Effector memory CD4-positive, alpha-beta T cell (primary cell): ENCODE measurements at places on chromosomes 1 and 21.

GRCh38 chr1:26583646-26584485 lies 54.3 kb downstream of the RPS6KA1 start:
- no peak for DNase-seq

GRCh38 chr1:119409731-119410130 lies 5.2 kb upstream of the HSD3B2 start:
- no peak for DNase-seq

DNA sequence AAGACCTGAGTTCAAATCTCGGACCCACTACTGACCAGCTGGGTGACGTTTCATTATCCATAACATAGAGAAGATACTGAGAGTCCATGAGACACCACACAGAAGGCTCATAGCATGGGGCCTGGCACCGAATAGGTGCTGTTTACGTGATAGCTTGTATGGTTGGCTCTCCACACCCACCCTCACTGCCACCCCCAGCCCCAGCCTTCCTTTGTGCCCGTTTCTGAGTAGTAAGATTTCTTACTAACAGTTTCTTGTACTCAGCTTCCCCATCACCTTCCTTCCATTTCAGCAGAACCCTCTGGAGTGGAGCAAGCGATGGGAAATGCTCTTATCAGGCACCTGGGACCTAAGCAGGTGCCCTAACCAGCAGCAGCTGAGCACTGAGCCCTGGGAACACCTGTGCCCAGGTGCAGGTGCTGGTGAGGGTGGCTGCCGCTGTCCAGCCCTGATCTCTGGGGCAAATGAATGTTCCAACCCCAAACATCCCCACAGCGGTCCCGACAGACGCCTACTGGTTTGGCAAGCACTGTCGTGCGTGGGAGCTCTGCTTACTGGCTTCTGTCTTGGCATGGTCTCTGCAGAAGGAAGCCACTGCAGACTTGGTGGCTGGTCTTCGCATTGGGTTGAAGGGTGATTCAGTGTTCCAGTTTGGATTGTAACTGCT lies 225.4 kb downstream of the CAMTA1 start:
- DNase-seq, result no peak

DNA sequence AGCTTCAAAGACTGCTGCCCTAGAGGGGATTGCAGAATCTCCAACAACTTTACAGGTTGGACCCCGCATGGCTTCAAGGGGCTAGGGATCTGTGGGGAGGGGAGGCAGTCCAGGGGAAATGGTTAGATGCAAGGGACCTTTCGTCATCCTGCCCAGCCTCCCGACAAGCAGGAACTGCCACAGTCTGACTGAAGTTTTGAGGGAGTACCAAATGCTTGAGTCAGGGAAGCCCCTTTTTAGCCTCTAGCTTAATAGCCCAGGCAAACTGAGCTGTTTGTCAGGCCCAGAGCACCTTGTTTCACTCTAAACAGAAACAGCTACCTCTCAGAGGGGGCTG lies 1.1 kb downstream of the TOR3A start:
- no peak for DNase-seq

DNA sequence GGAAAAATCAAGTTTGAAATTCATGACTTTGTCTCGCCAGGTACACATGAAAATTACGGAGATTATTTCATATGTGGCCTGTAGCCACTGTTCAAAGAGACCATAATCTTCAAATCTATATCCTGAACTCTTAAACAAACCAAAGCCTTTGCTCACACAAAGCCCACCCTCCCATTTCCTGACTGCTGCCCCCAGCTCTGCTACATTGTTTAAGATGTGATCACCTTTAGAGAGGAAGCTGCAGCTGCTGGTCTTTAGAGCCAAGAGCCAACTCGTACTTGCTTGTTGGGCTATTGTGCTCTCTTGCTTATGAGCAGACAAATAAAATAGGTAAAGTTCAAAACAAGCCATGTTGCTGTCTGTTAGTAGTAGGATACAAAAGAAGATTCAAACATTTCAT lies 71.9 kb downstream of the DTL start:
- no peak for DNase-seq

DNA sequence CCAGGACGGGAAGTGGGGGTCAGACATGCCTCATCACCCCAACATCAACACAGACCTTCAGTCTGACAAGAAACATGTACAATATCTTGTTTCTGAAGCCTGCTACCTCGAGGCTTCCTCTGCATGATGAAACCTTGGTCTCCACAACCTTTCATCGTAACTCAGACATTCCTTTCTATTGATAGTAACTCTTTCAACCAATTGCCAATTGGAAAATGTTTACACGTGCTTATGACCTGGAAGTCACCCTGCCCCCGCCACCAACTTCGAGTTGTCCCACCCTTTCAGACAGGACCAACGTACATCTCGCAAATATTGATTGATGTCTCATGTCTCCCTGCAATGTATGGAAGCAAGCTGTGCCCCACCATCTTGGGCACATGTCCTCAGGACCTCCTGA lies 159.5 kb downstream of the ETS2 start:
- DNase-seq, result no peak

- DNase-seq, result no peak
These were observed 23.0 kb upstream of the PIGC start for GRCh38 chr1:172466795-172467407.

DNA sequence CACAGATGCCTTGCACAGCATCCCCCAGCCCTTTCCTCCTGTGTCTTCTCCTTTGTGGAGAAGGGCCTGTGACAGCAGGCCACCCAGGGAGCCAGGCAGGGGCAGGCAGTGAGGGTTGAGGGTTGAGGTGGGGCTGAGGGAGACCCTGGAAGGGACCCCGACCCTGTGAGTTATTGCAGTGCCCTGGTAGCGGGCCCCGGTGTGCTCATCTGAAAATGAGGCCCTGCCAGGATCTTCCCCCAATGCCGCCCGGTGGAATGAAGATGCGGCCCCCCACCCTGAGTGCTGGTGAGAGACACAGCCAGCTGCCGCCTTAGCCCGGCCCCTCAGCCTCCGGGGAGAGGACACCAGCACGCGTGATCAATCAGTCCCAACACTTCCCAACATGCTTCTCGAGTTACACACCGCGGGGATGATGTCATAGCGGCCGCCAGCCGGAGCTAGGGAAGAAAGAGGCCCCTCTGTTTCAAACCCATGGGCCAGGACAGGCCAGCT lies 36.2 kb upstream of the ACTRT2 start:
- no peak for DNase-seq

DNA sequence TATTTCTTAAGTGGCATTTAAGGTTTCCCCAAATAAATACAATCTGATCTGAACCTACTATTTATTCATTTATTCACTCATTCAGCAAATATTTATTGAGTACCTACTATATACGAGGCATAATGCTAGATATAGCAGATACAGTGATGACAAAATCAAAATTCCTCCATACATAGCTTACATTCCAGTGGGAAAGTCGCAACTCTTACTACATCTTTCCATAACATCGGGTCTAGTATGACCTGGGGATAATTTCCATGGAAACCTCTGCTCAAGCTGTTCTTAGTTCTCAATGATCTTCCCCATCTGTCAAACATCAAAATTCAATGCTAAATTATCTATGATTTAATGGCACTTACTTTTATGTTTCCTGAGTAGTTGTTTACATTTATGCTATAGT lies 70.8 kb upstream of the PRKACB start:
- DNase-seq, result no peak

DNA sequence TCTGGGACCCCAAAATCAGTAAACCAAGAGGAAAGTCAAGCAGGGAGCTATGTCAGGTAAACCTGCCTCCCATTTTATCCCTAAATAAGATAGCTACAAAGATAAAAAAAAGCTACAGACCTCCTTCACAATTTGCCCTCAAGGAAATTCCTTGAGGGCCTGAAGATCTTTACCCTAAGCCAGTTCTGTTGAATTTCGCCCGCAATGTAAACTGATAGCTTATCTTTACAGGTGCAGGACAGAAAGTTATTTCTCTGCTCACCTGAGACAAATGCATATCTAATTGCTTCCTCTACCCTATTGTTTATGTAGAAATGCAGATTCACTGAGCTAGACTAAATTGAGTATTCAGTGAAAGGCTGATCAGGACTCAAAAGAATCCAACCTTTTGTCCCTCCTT lies 153.4 kb upstream of the CHRM3 start:
- DNase-seq, result no peak

- no peak for DNase-seq
These were observed 690 bp downstream of the C1orf216 start for GRCh38 chr1:35717911-35718476.

DNA sequence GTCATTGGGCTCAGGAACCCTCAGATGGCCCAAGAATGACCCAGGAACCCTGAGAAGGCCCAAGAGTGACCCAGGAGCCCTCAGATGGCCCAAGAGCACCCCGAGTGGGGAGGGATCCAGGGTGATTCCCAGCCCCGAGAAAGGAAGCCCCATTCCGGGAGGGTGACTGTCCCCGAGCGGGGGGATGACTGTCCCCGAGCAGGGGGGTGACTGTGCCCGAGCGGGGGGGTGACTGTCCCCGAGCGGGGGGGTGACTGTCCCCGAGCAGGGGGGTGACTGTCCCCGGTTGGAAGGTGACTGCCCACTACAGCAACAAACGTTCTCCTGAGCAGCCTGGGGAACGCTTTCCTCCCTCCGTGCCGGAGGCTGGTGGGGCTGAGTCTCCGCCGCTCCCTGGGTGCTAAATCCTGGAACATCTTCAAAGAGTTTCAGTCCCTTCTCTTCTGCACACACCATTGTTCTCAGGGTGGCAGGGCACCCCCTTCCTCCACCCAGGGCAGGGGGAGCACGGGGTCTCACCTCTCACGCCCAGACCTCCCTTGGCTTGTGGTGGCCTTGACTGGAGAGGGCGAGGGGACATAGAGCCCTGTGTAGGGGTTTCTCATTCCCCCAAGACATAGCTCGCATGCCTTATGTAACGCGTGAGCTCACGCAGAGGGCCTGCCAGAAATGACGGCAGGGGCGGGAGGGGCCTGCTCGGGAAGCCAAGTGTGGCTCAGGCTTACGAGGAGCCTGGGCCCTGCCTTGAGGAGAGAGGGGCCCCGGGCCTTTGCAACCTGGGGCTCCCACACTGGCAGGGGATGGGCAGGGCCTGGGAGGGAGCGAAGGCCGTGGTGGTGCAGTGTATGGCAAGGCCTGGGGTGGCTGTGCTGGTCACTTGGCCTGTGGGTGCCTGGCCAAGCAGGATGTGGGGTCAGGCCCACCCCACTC lies 14.3 kb upstream of the SKI start:
- no peak for DNase-seq

DNA sequence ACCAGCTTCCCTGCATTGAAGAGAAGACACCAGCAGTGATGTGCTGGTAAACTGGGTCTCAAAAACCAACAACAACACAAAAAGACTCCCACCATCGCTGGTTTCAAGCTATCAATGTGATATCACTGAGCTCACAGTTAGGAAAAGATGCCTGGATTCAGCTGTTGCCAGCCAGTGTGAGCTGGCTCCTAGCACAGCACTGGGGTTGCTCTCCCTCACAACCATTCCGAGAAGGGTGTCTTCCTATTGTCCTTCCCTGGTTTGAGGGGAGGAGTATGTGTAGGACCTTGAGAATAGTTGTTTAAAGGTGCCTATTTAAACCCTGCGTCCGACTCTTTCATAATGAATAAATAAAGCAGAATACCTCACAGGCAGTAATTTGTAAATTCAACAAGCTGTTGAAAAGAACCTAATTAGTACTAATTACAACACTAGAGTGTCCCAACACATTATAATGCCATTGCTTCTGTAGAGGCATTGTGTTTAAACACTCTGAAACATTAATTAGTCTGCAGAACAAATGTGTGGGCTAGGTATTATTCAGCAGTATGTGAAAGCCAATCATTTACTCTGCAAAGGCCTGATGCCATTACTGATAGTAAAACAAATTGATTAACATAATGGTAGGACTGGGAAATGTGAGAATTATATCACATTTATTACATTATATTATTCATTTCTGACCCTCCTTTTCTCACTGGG lies 17.2 kb downstream of the NIBAN1 start:
- DNase-seq, result no peak

GRCh38 chr1:200173097-200173618 lies 145.6 kb downstream of the NR5A2 start:
- no peak for DNase-seq

DNA sequence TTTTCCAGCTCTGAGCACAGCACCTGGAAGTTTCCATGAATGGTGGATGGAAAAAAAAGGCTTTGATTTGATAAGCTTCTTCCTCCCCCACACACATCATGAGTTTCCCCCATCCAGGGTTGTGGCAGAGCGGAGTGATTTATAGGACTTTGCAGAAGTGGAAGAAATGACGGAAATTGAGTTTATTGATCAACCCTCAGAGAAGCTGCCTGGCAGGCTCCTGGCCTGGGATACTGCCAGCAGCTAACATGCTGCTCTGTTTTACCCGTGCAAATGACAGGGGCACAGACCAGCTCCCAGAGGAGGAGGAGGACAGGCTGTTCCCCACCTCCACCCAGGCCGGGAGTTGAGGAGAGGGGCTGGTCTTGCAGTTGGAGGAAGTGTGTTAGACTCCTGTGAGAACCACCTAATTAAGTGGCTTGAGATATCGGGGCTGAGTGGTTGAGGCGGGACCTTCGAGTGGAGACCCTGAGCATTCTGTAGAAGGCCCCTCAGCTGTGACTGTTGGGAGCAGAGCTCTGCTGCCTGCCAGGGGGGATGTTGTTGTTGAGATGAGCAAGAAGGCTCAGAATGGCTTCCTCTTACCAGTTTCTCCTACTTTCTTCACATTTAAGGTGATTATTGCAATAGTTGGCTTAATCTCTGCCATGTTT lies 21.8 kb downstream of the ADORA1 start:
- no peak for DNase-seq

DNA sequence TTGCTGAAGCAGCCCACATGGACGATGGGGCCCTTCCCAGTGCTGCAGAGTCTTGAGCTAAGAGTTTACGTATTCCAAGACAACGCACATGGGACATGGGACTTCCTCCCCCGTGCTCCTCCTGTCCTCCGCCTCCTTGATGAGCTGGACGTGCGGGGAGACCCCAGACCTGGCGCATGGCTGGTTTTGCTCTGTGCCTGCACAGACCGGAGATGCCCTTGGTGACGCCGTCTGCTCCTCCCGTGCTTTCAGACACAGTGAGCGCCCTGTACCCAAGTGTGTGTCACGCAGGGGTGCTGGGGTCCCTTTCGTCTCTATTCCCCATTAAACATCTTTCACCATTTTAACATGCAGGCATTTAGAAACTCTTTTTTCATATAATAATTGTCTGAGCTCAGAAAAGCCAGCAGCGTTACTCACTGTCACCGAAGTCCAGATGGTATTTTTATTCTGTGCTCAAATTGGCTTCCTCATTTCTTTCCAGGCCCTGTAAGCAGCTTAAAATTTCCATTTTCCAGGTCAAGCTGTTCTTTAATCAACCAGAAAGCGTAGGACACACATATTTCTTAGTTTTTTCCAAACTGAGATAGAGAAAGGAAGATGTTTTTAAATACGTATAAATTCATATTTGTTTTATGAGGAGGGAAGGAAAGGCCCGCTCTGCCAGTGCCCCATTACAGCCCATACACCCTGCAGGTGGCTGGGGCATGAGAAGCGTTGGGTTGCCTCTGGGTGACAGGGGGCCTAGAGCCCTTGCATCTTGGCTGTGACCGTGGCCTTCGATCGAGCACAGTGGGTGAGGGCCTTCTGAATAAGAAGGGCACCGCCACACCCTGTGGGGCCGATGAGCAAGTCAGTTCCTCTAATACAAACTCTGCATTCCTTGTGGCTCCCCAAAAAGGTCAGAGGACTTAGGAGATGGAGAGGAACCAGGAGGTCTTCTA lies 17.9 kb upstream of the ZBTB21 start:
- DNase-seq, result no peak
